Ovary (tissue), 10 donors: ENCODE measurements at places on chromosomes 3 and 15.
A peak's percentile ranks its signal among the peaks of the same experiment; 100 is the strongest.

- no peaks in the 10 kb centered on the region for H3K27me3 ChIP-seq
- H3K4me3 ChIP-seq = no peak overlapping the region
- no peaks in the 10 kb centered on the region for H3K4me1 ChIP-seq
- no peaks in the 10 kb centered on the region for H3K36me3 ChIP-seq
- H3K27ac ChIP-seq = no peak overlapping the region
Observed at GRCh38 chr3:108459225-108459624, 51.2 kb downstream of the MYH15 start.

DNA sequence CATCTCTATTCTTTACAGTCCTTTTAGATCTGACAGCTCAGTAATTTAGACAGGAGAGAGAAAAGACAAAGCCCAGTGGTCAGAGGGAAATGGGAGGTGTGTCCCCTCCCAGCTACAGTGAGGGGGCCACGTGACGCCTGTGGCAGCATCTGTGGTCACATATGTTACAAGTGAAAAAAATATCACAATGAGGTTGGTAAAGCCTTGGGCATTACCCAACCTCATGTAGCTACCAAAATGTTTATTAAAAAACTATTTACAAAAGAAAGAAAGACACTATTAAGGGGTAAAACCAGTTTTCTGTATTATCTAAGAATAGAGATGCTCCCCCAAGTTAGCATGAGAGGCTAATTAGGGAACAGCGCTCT lies 42.9 kb upstream of the PLCL2 start:
- no peak for DNase-seq
- no peaks in the 10 kb centered on the region for H3K27me3 ChIP-seq
- peaks cover 10% of the 10 kb centered on the region for H3K4me1 ChIP-seq
- no peaks in the 10 kb centered on the region for H3K36me3 ChIP-seq
- H3K4me3 ChIP-seq = no peak overlapping the region
- no peak overlapping the region for H3K27ac ChIP-seq

DNA sequence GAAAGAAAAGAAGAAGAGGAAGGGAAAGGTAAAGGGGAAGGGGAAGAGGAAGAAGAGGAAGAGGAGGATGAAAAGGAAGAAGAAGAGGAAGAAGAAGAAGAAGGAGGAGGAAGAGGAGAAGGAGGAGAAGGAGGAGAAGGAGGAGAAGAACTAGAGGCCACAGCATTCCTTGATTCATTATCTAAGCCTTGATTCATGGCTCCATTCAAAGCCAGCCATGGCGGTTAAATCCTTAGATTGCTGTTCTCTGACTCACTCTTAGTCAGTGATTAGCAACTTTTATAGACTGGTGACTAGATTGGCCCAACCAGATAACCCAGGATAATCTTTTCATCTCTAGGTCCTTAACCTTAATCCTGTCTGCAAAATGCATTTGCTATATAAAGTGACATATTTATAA lies 47.6 kb downstream of the OSTN start:
- no peaks in the 10 kb centered on the region for H3K4me1 ChIP-seq
- H3K27ac ChIP-seq = no peak overlapping the region
- H3K27me3 ChIP-seq = no peaks in the 10 kb centered on the region
- DNase-seq = no peak

DNA sequence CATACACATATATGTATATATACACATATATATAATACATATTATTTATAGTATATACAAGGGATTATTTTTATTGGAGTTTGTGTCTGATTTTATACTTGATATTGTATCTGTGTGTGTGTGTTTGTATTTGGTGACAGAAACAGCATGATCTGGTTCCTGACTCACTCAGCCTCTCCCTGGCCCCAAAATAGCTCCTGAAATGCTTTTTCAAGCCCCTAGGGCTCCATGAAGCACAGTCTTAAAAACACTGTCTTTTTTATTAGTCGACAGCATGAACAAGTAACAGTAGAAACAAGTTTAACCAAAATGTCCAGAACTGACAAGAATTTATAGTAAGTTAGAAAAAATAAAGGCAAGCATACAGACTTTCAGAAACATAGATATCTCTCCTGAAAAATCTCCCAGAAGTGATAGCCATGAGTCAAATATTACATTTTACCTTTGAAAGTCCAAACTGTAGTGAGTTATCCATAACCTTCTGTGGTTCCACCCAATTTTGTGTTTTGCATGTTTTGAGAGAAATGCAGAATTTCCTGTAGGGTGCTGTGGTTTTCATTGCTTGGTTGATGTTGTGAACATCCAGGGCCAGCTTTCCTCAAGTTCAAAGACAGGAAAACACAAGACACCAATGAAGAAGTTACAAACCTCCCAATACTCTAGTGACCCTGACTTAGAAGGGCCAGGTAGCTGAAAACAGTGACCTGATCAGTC lies 98.5 kb upstream of the CCDC80 start:
- no peaks in the 10 kb centered on the region for H3K27me3 ChIP-seq
- DNase-seq = no peak
- no peak overlapping the region for H3K27ac ChIP-seq
- no peaks in the 10 kb centered on the region for H3K4me1 ChIP-seq
- H3K36me3 ChIP-seq = no peaks in the 10 kb centered on the region
- no peak overlapping the region for H3K4me3 ChIP-seq

- H3K27ac ChIP-seq = no peak overlapping the region
- no peak overlapping the region for H3K4me3 ChIP-seq
- no peak for DNase-seq
- no peaks in the 10 kb centered on the region for H3K27me3 ChIP-seq
Observed at GRCh38 chr3:10002951-10003350, 16.3 kb upstream of the EMC3 start.

DNA sequence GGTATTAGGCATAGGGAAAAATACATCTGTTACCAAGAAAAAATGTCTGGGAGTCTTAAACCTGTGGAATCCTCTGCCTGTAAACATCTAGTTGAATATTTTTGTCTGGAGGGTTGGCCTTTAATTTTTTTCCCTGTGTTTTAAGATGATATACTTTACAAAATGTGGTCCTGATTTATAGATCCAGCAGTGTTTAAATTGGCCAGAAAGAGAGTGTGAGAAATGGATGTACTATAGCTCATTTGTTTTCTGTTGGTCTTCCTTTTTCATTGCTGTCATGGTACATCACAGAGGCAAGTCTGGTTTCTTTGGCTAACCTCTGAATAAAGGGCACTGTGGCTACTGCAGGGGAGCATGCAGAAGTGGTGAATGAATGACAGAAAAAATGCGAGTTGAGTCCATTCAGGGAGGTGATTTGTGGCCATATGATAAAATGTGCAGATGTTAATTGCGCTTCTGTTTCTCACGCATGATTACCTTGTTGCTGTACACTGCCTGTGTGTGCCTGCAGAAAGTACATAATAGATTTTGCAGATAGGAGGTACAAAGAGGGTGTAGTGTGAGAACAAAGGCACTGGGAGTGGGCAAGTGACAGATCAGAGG lies 150.0 kb downstream of the NFKBIZ start:
- H3K36me3 ChIP-seq = no peaks in the 10 kb centered on the region
- no peaks in the 10 kb centered on the region for H3K27me3 ChIP-seq
- H3K4me1 ChIP-seq = no peaks in the 10 kb centered on the region

GRCh38 chr3:25445731-25446130 lies 17.7 kb downstream of the RARB start:
- H3K27ac ChIP-seq = no peak overlapping the region
- no peak for DNase-seq
- no peaks in the 10 kb centered on the region for H3K27me3 ChIP-seq
- no peaks in the 10 kb centered on the region for H3K4me1 ChIP-seq

GRCh38 chr3:159144891-159145290 lies 343.0 kb downstream of the MFSD1 start:
- H3K4me3 ChIP-seq = no peak overlapping the region
- DNase-seq = no peak
- no peaks in the 10 kb centered on the region for H3K4me1 ChIP-seq
- H3K27ac ChIP-seq = no peak overlapping the region

DNA sequence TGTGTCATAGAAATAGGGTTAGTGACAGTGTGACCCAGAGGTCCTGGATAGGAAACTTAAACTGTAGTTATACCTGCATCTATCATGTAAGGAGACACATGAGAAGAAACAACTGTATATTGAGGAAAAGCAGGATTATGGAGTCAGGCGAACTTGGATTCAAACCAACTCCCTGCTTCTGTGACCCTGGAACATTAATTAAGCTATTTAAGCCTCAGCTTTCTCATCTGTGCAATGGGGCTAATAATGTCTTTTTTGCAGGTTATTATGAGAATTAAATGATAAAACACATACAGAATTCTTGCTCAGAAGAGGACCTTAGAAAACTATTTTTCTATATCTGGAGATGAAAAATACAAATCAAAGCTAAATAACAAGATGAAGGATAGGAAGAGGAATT lies 481.8 kb downstream of the MECOM start:
- no peaks in the 10 kb centered on the region for H3K27me3 ChIP-seq
- no peak for DNase-seq
- no peaks in the 10 kb centered on the region for H3K36me3 ChIP-seq

GRCh38 chr15:62644216-62644888 lies 398.2 kb upstream of the TPM1 start:
- H3K4me3 ChIP-seq = no peak overlapping the region
- no peak for DNase-seq
- peak overlapping the region; percentile 2 for H3K27ac ChIP-seq
- H3K4me1 ChIP-seq = peaks cover 10% of the 10 kb centered on the region

DNA sequence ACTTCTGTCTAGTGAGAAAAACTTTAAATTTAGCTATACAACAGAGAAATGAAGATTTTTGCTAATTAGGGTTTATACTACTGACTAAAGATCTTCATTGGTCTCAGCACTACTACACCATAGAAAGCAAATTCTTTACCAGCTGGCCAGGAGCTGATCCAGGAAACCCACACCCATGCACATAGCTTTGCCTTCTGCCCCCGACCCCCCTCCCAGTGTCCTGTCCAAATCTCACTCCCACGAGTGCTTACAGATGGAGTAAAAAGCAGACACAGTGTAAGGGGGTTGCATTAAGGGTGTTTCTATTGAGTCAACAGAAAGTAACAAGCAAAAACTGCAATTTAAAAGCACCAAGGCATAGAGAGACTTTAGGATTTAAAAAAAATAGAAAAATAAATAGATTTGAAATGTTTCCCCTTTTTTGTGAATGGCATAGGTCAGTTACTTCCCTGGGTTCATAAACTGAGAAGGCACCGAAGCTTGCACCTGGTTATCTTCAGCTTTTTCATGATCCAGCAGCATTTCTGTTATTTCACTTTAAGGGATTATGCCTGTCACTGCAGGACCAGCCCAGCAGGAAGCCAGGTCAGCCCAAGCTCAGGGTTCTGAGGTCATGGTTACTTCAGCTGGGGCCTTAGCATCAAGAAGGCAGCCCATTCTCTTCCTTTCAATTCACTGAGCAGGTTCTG lies 124.3 kb downstream of the CTNNB1 start:
- no peak overlapping the region for H3K4me3 ChIP-seq
- H3K27me3 ChIP-seq = no peaks in the 10 kb centered on the region
- DNase-seq = no peak
- H3K36me3 ChIP-seq = no peaks in the 10 kb centered on the region
- no peaks in the 10 kb centered on the region for H3K4me1 ChIP-seq

DNA sequence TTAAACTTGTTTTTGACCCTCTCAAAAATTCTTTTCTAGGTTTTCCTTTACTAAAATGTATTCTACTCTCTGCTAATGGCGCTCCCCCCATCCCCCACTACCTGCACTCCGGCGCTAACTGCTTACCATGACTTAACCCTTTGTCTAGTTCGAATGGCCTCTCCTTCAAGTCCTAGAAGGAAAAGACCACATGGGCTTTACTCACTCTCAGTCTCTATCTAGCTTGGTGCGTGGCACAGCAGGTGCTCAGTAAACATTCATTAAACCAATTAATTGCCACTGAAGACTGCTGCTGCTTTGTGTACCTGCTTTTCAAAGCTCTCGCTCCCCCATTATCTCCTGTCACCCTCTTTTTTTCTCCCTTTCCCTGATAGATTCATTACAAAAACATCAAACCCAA lies 457.7 kb upstream of the THRB start:
- no peaks in the 10 kb centered on the region for H3K4me1 ChIP-seq
- H3K36me3 ChIP-seq = no peaks in the 10 kb centered on the region
- H3K27me3 ChIP-seq = no peaks in the 10 kb centered on the region
- H3K27ac ChIP-seq = no peak overlapping the region
- no peak for DNase-seq
- H3K4me3 ChIP-seq = no peak overlapping the region

GRCh38 chr3:129343643-129344360 lies 65.1 kb downstream of the HMCES start:
- no peak overlapping the region for H3K4me3 ChIP-seq
- no peaks in the 10 kb centered on the region for H3K27me3 ChIP-seq
- no peak for DNase-seq
- no peak overlapping the region for H3K27ac ChIP-seq

DNA sequence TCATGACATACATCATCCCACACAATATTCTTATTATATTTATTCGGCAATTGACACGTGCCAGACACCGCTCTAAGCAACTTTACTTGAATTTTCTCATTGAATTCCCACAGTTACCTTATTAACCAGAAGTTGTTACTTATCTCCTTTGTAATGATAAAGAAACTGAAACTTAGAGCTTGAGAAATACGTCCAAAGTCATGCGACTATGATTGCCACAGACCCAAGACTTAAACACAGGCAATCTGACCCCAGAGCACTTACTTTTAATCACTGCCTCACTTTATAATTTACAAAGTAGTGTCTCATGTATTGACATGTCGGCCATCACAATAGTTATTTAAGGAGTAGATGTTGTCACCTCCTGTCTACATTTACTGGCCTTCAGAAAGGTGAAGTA lies 64.7 kb downstream of the ATP13A4 start:
- H3K4me1 ChIP-seq = no peaks in the 10 kb centered on the region
- DNase-seq = no peak
- H3K27ac ChIP-seq = no peak overlapping the region
- H3K27me3 ChIP-seq = no peaks in the 10 kb centered on the region
- no peaks in the 10 kb centered on the region for H3K36me3 ChIP-seq

DNA sequence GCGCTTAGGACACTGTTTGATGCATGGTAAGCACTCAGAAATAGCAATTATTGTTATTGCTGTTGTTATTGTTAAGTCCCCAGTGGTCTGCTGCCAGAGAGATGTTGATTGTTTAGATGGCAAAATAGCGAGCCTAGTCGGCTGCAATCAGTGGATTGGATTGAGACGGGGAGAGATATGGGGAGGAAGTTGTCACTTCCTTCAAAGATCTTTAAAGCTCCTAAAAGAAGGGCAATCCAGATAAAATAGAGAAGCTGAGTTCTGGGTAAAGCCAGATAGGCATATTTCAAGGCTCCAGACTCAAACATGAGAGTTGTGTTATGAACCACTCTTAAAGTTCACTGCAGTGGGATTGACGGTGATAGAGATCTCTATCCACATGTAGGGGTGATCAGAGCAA lies 64.5 kb downstream of the RYR3 start:
- H3K27me3 ChIP-seq = no peaks in the 10 kb centered on the region
- H3K36me3 ChIP-seq = no peaks in the 10 kb centered on the region
- no peaks in the 10 kb centered on the region for H3K4me1 ChIP-seq
- H3K27ac ChIP-seq = no peak overlapping the region
- DNase-seq = no peak

DNA sequence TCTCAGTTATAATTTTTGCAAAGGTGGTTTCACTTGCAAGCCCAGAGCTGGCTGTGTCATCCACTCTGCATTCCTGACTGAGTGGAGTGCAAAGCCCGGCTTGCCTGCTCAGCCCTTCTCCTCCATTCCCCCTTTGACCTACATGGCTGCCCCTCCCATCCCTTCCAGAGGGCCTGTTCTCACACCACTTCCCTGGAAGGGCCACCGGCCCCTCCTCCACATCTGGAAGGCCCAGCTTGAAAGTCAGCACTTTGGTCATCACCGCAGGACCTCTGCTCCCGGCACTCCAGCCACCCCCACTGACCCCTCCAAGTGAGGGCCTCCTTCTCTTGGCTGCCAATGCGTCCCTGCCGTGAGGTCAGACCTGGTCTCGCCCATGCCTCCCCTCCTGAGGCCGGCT lies 74.1 kb upstream of the RNF7 start:
- H3K36me3 ChIP-seq = no peaks in the 10 kb centered on the region
- peak overlapping the region; percentile 77 for H3K27ac ChIP-seq
- peaks cover 19% of the 10 kb centered on the region for H3K4me1 ChIP-seq
- no peak overlapping the region for H3K4me3 ChIP-seq
- no peaks in the 10 kb centered on the region for H3K27me3 ChIP-seq
